ENCODE measurements at places on chromosomes 3 and 15.

DNA sequence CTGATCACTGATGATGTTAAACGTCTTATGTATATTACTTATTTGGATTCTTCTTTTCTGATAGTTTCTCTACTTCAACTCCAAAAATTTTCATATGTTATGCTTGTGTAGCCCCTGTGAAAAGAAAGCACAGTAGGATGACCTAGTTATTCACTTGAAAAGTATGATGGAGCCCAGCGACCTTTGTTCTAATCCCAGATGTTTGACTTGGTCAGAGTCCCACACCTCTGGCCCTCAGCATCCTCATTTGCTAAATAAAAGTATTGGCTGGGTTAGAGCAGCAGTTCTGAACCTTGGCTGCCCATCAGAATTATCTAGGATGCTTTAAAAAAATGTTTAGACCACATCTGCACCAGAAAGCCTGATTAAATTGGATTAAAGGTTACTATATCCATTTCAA lies 173.7 kb downstream of the ATG7 start:
- DNase-seq = no peak

GRCh38 chr3:174335910-174336309 lies 523.2 kb upstream of the NAALADL2 start:
- DNase-seq = no peak

- no peak for DNase-seq
Measured at GRCh38 chr15:69789648-69790393, 307.9 kb downstream of the TLE3 start.

DNA sequence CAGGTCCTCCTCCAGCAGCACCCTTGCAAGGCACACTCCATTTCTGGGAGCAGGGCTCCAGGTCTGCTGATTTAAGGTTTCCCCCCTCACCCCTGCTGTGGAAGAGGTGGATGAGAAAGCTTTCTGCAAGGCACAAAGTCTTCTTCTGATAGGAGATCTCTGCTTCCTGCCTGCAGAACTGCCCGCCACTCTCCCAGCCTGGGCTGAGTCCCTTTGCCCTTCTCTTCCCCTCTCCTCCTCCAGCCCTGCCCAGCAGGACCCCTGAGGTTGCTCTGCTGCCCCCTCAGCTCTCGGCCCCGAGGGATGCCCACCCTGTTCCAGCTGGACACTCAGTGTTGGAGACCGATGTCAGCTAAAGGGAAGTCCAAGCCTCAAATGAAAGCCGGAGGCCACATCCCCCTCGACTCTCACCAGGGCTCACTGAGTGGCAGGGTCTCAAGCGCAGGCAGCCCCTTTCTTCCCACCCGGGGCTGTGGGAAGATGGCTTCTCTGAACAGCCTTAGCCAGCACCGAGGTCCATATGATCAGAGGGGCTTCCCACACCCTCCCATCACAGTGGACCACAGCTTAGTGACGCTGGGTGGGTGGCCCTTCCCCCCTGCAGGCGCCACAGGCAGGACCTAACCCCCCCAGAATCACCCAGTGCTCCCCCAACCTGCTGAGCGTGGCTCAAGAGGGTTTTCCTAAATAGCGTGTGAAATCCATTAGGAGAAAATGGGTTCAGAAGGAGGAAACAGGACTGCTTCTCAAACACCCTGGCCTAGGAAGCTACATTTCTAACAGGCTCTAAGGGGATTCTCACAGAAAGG lies 4.0 kb downstream of the ATP10A start:
- no peak for DNase-seq

GRCh38 chr3:132342183-132342582 lies 25.0 kb downstream of the ACP3 start:
- DNase-seq = no peak

DNA sequence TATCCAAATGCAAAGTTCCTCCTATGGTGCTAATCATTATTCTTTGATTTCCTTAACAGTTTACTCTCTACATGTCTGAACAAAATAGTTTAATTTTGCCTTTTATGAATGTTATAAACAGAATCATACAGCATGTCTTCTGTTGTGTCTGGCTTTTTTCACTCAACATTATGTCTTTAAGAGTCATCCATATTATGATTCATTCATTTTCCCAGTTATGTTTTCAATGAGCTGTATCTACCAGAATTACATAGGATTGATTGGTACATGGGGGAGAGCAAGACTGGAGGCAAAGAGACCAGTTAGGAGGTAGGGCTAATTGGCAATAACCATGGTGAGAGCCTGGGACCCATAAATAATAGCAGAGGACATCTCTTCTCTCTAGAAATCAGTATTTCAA lies 16.6 kb upstream of the RAP2B start:
- DNase-seq = no peak

DNA sequence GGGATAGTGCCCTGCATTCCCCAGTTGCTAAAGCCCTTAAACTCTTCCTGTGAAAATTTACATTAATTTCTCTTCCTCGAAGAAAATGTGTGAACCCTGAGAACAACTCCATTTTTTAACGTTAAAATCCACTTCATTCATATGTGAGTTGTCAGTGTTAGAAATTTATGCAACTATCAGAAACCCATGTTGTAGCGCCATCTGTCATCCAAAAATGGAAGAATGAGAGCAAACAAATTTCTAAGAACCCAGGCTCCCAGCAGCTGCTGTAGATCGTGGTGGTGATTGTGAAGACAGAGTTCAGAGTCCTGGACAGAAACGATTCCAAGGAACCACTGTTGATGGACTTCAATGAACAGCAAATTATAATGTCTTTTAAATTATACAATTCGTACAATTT lies 179.7 kb upstream of the NDN start:
- DNase-seq = no peak

DNA sequence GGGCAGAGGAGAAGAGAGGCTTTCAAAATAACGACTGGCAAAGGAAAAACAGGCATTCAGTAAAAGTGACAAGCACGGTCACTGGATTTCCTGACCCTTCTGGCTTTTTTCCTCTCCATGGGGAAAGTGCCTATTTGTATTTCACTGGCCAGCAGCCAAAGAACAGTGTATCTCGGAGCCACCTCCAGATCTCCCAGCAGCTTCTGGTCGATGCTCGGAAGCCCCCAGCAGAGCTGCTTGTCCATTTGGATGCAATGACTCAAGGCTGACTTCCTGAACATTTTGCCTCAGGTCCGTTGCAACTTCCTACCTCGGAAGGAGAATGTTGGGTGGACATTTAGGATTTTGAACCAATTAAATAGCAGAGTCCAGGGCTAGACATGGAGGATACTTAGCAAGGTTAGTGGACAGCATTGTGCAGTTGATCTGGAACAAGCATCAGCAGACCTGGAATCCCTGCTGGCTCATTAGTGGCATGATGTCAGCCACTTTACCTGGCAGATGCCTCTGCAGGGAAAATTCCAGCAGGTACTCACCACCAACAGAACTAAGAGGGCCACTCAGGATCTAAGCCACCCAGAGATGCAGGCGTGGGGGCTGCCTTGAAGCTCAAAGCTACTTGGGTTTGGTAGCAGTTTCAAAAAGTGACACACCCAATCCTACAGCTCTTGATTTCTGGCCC lies 1.1 kb downstream of the FAM107A start:
- no peak for DNase-seq

DNA sequence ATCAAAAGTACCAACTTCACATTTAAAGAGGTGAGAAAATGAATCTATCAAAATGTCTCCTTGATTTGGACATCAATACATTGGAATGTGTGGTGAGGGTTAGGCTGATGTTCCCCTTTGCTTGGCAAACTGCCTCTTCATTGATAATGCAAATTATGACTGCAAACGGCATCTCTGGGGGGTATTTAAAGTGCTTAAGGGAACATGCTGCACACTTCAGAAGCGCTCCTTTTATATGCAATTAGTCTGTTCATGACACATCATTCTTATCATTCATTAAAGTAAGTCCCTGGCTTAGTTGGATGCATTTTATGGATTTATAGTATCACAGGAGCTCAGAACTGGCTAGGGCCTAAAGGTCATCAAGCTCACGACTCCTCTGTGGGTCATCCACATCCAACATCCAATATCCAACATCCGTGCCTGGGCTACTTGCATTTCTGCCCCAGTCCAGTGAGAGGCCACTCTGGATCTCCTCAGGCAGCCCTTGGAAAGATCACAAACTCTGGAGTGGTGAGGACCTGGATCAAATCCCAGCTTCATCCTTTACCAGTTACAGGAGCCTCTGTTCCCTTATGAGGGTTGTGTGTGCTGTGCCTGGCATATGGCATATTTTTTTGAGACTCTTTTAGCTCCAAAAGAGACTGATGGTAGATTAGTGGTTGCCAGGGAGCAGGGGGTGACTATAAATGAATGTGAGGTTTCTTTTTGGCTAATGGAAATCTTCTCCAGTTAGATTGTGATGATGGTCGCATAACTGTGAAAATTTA lies 136.8 kb upstream of the FOXB1 start:
- no peak for DNase-seq

DNA sequence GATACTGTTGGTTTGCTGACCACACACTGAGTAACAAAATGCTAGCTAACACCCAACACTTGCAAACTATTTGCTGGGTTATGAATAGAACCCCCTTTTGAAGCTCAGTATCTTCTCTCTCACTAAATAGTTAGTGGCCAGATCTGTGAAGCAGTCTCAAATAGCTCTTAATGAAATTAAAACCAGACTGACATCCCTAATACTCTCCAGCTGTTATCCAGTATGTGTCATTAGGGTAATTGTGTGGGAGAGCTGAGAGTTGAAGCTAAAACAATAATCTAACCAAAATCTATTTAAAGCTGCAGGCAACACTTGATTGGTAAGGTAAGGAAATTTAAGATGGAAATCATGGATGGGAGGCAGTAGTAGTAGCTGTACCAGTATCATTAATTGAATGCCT lies 110.4 kb upstream of the RORA start:
- no peak for DNase-seq

GRCh38 chr3:11095932-11096265 lies 58.4 kb upstream of the HRH1 start:
- no peak for DNase-seq

- no peak for DNase-seq
Measured at GRCh38 chr3:111545349-111545748, 3.4 kb downstream of the CD96 start.

DNA sequence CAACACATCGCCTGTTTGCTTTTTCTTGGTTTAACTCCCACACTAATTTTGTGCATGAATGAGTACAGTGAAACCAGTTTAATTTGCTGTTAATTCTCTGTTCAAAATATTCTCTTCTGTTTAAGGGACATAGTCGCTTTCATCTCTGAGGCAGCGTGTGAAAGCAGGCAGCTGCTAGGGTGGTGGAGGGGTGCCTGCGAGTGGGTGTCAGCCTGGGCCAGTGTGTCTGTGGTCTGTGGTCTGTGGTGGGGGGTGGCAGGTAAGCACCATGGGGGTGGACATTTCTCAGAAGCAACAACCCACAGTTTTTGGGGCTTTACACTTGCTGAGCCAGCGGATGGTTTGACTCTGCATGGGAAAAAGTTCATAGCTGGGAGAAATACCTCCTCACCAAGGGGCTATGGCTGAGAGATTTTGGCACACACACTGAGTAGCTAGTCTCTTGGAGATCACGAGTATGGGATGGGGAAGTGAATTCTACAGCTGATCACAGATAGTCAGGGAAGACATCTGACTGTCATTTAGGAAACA lies 109.2 kb downstream of the EPHB1 start:
- DNase-seq = no peak

DNA sequence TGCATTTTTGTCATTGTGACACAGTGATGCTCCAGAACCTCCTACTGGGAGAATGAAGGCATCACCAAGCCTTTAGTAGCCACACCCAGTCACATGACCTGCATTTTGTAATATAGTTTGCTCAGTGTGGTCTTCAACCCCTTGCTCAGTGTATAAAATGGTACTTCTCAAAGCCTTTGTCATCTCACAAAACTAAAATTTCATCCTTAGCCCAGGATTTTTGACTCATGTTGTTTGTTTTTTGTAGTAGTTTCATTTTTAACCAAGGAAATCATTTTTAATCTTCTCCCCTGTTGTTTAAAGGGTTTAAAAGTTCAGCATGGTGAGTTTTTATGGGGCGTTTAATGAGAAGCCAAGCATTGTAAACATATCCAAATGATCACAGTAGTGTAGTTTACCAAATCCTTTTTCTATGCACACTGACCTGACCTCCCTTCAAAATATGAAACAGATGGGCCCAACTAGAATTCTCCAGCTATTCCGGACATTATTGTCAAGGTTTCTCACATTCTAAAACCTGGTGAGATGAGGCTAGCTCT lies 123.5 kb upstream of the IL12A start:
- DNase-seq = no peak

DNA sequence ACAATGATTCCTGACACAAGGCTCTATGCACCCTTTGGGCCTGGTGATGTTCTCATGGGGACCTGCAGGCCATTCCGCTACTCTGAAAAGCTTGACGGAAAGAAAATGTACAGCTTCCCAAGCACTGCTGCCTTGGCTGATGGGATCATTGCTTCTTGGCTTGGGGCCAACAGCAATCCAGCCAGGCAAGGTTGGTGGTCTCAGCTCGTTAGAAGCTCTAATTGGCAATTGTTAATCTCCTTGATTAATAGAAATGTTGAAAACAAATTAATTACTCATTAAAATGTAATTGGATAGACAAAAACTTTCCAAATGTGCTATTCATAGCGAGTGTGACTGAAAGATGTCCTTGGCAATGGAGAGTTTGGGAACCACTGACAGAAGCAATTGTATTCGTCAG lies 16.3 kb upstream of the MYZAP start:
- no peak for DNase-seq

DNA sequence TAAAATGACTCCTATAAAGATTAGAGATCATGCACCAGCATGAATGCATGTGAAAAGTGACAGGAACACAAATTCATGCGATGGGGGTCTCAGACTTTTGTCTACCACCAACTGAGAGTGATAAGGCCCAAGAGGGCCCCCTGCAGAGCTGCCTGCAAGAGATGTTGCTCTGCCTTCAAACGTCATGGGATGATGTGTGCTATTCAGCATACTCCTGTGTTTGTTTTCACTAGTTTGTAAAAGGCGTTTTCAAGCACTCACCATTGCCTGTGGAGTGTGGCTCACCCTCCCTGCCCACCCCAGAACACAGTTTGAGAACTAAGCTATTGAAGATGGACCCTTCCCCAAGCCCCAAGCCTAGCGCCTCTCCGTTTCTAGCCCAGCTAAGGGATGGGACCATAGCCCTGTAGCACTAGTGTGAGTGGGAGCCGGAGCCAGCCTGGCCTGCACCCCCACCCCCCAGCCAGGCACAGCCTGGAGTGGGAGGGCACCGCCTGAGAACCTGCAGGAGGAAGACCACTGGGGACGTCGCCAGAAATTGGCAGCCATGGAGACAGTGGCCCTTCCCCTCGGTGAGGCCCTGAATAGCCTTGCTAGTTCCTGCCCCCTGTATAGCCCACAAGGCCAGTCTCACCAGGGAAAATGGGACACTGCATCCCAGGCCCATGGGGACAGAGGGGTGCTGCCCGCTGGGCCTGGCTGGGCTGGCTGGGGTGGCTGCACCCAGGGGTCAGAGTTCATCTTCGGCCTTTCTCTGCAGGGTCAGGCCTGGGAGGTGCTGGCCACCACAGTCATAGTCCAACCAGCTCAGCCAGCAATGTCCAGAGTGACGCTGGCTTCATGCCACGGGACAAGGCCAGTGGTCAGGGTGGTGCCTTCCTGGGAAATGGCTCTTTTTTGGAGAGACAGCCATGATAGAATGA lies 22.6 kb upstream of the KLF13 start:
- DNase-seq = no peak

- DNase-seq = no peak
Measured at GRCh38 chr3:187971629-187972028, 182.3 kb upstream of the LPP start.

- no peak for DNase-seq
Measured at GRCh38 chr15:37698679-37699078, 235.8 kb upstream of the TMCO5A start.

GRCh38 chr3:2945121-2945520 lies 165.1 kb downstream of the IL5RA start:
- DNase-seq = no peak
